GM12891 (cell line): ENCODE measurements at places on chromosomes 5 and 9.

DNA sequence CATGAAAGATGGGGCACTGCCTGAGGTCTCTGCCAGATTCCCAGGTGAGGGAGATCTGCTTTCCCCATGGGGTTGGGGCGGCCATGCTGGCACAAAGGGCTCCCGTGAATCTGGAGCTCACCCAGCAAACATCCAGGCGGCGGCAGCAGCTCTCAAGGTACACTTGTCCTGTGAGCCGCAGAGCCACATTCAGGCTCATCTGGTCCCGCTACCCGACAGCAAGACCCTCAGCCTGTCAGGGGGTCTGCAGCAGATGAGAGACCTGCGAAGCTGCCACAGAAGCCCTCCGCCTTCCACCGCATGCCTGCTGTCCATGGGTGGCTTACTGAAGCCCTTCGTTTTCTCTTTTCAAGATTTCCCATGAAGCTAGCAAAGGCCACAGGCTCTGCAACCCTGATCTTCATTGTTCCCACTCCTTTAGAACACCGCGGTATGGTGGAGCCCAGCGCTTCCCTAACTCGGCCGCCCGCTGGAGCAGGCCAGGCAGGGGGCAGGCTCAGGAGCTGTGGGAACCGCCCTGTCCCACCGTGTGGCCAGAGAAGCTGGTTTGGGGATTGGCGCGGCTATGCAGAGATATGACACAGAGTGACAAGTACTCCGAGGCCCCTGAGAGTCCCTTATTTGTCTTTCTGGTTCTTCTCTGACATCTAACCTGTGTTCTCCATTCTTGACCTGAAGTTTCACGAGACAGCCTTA is 8.8 kb downstream of the LRRC14B start:
- DNase-seq, result no peak

GRCh38 chr9:124774129-124774978 is 2.6 kb upstream of the OLFML2A start:
- DNase-seq, result peak; percentile 70

- DNase-seq, result no peak
These were observed 570.6 kb upstream of the CLINT1 start for GRCh38 chr5:158429564-158429963.

DNA sequence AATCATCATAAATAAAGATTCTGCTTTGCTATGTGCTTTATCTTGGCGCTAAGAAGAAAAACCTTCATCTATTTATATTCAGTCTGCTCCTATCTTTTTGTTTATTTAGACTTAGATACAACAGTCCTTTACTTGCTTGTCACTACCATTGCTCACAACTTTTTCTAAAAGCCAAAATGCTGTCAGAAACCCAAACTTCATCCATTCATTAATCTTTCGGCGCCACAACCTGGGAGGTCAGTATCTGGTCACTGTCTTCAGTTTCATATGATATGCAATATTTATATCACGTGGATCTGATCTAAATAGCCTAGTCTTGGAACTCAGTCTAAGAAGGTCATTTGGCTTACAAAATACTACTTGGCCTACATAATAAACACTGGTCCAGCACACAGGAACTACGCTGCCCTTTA is 159.3 kb upstream of the TARS1 start:
- no peak for DNase-seq

GRCh38 chr5:56164376-56164775 is 68.8 kb downstream of the ANKRD55 start:
- DNase-seq, result no peak

- no peak for DNase-seq
These were observed 68.6 kb upstream of the RNF130 start for GRCh38 chr5:180140079-180140554.

DNA sequence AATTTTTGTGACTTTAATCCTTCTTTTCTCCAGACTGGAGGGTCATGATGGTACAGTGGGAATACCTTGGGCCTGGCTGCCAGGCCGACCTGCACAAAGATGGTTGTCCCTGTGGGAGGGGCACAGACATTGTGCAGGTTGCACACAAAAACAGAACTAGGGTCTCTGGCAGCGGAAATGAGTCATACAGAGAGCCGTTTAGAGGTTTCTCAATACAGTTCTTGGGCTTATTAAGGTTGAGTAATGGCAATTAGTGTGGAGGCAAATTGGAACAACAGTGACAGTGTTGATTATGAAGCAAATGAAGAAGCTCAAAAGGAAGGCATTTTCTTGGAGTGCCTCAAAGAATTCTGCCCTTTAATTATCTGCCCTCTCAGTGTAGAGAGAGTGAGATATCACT is 173.6 kb downstream of the TENT4A start:
- no peak for DNase-seq

DNA sequence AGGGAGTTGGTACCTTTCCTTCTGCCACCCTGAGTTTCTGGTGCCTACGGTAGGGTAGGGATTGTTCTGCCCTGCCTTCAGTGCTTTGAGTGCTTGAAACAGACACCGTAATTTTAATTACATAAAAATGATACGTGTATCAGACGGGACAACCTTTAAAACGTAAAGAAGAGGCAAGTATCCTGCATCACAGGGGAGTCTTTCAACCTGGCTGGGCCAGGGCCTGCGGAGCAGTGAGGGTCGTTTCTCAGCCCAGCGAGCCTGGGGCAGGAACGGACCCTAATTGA is 483 bp upstream of the DAB2IP start:
- DNase-seq, result no peak

GRCh38 chr9:13446938-13447842 is 167.7 kb upstream of the MPDZ start:
- no peak for DNase-seq

GRCh38 chr5:149526845-149527590 is 24.2 kb downstream of the CSNK1A1 start:
- DNase-seq, result no peak

DNA sequence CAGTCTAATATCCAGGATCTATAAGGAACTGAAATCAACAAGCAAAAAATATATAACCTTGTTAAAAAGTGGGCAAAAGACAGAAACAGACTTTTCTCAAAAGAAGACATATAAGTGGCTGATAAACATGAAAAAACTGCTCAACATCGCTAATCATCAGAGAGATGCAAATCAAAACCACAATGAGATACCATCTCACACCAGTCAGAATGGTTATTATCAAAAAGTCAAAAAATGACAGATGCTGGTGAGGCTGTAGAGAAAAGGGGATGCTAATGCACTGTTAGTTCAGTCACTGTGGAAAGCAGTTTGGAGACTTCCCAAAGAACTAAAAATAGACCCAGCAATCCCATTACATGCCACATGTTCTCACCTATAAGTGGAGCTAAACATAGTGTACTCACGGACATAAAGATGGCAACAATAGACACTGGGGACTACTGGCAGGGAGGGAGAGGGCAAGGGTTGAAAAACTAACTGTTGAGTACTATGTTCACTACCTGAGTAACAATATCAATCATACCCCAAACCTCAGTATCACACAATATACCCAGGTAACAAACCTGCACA is 11.7 kb upstream of the TSSK1B start:
- no peak for DNase-seq

GRCh38 chr9:80485420-80486250 is 913.9 kb downstream of the TLE4 start:
- no peak for DNase-seq

DNA sequence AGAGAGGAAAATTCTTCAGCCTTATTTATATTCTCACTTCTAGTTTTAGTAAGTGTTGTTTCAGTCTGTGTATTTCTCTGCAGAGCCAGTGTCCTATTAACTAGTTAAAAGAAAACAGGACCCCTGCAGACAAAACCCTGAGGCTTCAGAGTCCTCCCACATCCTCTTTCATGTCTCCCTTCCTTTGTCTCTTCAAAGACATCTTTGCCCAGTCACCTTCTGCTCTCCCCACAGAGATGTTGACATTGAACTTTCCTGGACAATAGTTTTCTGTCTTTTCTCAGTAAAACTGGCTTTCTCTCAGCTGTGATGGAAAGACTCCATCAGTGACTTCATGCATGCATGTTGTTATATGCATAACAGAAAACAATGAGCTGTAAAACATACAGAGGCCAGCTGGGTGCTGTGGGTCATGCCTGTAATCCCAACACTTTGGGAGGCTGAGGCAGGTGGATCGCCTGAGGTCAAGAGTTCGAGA is 20.2 kb downstream of the GRAMD2B start:
- no peak for DNase-seq
